Stimulated activated CD4-positive, alpha-beta T cell treated with anti-CD3 and anti-CD28 coated beads, TNF-alpha, amount 100 ng/mL, for 24 hours (primary cell): ENCODE measurements at places on chromosomes 11 and 22.

DNA sequence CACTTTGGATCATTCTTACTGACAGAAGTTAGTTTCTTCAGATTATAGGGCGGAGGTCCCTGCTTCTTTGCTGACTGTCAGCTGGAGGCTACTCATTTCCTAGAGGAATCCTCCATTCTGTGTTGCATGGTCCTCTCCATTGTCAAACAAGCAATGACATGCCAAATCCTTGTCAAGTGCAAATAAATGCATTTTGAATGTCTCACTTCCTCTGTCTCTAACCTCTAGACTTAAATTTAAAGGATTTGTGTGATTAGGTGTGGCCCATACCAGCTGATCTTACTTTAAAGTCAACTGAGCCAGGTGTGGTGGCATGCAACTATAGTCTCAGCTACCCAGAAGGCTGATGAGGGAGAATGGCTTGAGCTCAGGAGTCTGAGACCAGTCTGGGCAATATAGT, 458.4 kb upstream of the CCDC179 start:
- DNase-seq, result no peak

- no peak for DNase-seq
Observed at GRCh38 chr11:1206391-1207271, 16.2 kb upstream of the MUC5B start.

GRCh38 chr11:12289667-12290476, 87.5 kb upstream of the PARVA start:
- DNase-seq, result no peak

DNA sequence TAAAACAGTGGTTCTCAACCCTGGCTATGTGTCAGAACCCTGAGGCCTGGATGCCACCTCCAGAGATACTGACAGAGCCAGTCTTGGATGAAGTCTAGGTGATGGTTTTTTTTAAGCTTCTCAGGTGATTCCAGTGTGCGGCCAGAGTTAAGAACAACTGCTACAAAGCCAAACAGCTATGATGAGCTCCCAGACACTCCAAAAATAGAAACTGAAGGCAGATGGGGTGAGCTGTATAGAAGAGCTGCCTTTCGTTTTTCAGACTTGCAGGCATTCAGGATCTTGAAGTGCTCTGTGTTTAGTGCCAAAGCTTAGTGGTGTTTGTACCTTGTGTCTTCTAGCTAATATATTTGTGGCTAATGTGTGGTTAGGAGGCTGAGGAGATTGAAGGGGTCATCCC, 14.2 kb downstream of the SCUBE2 start:
- DNase-seq, result no peak

- DNase-seq, result no peak
Observed at GRCh38 chr11:101128571-101129202, 926 bp downstream of the PGR start.

DNA sequence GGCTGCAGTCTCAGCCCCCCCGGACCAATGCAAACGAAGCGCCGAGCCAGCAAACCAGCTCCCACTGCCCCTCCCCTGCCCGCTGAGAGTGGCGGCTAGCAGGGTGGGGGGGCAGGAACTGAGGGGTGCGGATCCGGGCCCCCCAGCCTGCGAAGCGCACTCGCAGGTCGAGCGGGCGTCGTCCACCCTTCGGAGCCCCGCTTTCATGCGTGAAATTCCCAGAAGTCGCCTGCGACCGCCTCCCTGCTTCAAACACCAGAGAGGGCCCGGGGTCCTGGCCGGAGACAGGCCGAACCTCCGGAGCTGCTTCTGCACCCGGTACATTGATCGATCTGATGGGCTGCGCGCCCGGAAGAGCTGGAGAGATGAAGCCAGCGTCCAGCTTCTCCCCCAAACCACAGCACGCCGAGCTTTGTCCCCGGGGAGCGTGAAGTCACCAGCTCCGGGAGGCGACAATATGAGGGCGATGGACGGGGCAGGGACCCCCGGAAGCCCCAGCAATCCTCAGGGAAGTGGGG, 646 bp upstream of the PATZ1 start:
- no peak for DNase-seq

GRCh38 chr22:25753252-25753651, 11.3 kb downstream of the MYO18B start:
- no peak for DNase-seq

DNA sequence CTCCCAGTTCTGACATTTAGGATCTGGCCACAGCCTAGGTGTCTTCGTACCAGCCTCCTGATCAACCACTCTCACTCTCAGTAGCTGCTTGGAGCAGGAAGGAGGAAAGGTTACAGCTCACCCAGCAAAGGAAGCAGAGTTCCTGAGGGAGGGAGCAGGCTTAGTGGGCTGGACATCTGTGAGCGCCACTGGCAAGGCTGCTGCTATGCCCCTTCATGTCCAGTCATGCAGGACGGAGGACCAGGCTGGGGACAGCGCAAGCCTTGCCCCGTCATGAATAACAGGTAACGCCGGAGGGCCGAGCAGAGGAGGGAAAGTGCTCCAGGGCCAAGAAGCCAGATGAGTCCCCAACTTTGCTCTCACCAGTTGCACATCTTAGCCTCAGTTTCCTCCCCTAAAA, 25.8 kb downstream of the TPST2 start:
- no peak for DNase-seq

DNA sequence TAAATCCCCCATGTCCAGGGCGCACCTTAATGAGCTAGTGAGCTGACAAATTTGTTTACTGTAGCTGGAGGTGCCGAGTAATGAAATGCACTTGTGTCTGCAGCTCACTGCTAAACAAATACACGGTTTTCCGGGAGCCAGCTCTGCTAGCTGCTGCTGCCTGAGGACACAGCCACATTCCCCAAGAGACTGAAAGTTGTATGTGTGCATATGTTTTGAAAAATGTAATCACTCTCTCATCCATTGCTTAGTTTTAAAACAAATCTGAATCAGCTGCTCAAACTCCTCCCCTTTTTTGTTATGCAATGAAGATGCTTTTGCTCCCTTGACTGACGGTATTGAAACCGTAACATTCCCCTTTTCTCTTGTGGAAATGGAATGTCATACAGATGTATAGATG, 62.4 kb upstream of the NNMT start:
- no peak for DNase-seq

DNA sequence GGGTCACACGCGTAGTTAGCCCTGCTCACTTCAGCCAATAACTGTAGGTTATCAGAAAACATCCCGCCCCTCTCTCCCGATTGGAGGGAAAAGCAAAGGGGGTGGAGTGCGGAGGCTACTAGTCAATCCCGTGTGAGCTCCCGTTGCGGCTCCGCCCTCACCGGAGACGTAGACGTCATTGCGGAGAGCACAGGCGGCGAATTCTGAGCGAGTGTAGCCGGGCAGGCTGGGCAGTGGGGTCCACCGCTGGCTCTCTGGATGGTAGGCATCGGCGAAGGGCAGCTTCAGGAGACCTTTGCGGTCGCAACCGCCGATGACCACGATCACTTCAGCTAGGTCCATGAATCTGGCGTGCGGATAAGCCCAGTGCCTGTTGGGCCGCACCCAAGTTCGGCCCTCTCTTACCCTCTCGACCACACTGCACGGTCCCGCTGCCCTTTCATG, 4.7 kb downstream of the KLHL35 start:
- peak; percentile 49 for DNase-seq

DNA sequence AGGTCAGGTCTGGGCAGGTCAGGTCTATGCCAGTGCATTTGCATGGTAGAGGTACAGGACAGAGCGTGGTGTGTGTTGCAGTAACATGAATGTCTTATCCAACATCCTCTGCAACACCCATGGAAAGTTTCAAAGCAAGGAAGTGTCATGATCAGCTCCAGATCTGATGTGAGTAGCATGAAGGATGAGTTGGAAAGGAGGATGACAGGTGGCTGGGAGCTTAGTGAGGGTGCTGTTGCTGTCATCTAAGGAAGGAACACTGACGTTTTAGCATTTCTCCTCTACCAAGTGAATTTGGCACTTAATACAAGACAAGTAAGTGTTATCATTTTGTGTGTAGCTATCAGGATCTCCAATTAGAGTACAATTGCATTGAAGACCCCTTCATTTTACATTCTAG, 65.1 kb downstream of the GRK3 start:
- no peak for DNase-seq

DNA sequence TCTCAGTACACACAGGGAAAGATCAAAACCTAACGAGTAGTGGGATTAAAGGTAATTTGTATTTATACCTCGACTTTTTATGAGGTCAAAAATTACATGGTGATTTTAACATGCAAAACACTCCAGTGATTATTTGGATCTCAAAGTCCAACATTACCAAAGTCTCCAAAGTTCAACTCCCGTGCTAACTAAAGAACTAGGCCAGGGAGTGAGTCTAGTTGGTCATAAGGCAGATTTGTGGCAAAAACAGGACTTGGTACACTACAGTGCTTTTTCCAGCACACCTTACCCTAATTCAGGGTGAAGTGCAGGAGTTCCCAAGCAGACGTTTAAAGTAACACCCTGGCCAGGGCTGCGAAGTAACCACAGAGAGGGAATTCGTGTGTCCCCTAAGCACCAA, 1.1 kb downstream of the PUS3 start:
- DNase-seq, result no peak

- no peak for DNase-seq
Observed at GRCh38 chr22:30310881-30311771, 15.6 kb downstream of the TBC1D10A start.

DNA sequence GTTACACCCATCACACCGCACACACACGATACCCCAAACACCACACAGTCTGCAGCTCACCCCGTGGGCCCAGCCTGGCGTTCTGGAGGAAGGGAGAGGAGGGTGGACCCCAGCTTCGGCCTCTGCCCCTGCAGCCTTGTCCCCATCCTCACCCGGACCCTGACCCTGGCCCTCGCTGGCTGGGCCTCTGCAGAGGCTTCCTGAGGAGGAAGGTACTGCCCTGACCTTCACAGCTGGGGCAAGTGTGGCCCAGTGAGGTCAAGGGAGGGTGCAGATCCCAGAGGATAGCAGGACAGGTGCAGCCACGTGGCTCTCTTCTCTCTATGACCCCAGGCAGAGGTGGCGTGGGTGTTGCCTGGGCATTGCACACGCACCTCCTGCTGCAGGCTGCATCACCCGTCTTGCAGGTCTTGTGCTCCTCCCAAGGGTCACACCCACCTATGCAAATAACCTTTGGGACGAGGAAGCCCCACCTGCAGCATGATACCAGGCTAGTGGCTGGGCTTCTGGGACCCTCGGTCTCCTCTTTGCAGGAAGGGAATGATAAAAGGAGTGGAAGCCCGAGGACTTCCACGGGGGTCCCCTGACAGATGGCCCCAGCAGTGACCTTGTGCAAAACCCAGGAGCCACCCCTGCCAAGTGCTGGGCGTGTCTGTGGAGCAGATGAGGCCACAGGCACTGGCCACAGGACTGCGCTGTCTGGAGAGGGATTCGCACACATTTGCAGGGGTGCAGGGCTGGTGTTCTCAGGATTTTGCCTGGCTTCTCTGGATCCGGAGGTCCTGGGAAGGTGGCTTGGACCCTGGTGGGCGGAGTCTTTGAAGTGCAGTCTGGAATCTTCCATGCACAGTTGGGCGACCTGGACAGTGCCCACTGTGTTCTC, 1241.5 kb downstream of the BRD1 start:
- DNase-seq, result no peak

DNA sequence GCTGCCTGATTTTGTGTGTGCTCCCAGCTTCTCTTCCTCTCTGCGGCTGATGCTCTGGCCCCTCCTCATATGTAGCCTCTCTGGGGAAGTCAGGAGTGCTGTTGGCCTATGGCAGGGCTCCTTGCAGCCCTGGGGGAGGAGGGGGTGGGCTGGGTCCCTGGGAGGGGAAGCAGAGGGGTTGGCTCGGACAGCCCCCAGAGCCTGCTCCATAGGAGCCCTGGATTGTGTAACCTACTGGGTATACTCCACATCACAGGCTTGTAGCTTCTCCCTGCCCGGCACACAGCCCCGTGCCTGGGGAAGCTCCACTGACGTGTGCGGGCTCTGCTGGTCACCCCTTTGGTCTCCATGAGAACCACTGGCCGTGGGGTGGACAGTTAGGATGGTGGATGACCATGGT, 113.8 kb downstream of the ST3GAL4 start:
- DNase-seq, result no peak

- no peak for DNase-seq
Observed at GRCh38 chr11:107711861-107712755, at the start of gene SLN. SLN (minus strand) TSS chr11:107712056.

GRCh38 chr11:10592331-10592730, 23.9 kb upstream of the LYVE1 start:
- no peak for DNase-seq

GRCh38 chr11:36295926-36296325, at the start of gene PRR5L:
PRR5L (plus strand) TSS chr11:36296288; CDS start chr11:36401122, 104,834 bp downstream.
- no peak for DNase-seq

- DNase-seq, result no peak
Observed at GRCh38 chr11:128725630-128726319, 31.9 kb downstream of the FLI1 start.

- DNase-seq, result no peak
Observed at GRCh38 chr22:26225207-26225606, 55.9 kb downstream of the SEZ6L start.

GRCh38 chr11:46381819-46382645, 563 bp downstream of the MDK start:
- DNase-seq, result no peak

- no peak for DNase-seq
Observed at GRCh38 chr22:32650553-32651345, 150.8 kb upstream of the TIMP3 start.

DNA sequence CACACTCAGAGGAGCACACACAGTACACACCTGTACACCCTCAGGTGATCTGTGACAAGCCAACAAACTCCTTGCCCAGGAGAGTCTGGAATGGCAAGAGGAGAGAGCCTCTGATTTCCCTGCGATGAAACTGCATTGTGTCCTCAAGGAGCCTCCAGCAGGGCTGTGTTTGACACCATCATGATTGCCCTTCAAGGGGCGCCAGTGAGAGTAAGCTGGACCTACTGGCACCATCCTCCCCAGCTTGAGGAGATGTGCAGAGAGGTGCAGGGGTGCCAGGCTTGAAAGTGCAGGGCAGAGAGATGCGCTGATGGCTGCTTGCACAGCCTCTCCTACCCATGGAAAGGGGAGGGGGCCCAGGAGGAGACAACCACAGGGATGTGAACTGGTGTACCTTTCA, 188.8 kb upstream of the CADM1 start:
- no peak for DNase-seq
